ENCODE measurements at places on chromosomes 12 and 14.

DNA sequence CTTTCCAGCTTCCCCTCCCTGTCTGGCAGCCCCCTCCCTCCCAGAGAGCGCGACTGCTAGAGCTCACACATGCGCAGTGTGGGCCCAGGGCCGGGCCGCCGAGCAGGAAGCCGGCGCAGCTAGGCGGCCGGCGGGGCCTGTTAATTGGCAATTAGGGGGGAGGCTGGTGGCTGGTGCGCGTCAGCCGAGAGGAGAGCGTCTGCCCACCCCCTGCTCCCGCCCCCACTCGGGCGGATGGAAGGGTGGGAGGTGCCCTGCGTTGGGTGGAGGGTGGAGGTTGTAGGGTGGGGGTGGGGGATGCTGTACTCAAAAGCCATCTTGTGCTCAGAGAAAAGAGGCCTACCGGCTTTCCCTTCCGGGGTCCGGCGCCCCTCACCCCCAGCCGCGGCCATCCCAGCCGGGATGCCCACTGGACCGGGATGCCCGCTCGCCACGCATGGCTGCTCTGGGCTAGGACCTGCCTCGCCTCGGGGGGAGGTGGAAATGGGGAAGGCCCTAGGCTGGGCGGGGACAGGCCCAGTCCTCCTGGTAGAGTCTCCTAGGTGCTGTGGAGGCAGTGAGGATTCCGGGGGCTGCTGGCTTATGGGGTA lies 9.2 kb downstream of the HOXC8 start:
- DNase-seq: peak; percentile 96

GRCh38 chr12:114504311-114504710 lies 98.4 kb upstream of the TBX5 start:
- no peak for DNase-seq

GRCh38 chr12:49824895-49825294 lies 3.3 kb downstream of the NCKAP5L start:
- DNase-seq: no peak

DNA sequence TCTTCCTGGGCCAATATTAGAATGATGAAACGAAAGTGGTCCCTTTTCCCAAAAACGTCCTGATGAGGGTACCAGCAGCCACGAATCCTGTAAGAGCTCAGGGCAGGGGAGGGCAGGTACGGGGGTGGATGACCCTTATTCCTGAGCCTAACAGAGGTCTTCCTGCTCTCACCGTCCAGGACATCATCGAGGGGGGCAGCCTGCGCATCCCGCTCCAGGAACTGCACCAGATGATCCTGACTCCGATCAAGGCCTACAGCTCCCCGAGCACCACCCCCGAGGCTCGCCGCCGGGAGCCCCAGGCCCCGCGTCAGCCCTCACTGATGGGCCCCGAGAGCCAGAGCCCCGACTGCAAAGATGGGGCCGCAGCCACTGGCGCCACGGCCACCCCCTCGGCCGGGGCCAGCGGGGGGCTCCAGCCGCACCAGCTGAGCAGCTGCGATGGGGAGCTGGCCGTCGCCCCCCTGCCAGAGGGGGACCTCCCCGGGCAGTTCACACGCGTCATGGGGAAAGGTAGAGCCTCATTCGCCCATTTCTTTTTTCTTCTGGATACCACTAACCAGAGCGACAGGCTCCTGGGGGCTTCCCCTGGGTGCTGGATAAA lies 142.5 kb downstream of the GCH1 start:
- no peak for DNase-seq

GRCh38 chr12:67411562-67411961 lies 142.4 kb downstream of the CAND1 start:
- DNase-seq: no peak

DNA sequence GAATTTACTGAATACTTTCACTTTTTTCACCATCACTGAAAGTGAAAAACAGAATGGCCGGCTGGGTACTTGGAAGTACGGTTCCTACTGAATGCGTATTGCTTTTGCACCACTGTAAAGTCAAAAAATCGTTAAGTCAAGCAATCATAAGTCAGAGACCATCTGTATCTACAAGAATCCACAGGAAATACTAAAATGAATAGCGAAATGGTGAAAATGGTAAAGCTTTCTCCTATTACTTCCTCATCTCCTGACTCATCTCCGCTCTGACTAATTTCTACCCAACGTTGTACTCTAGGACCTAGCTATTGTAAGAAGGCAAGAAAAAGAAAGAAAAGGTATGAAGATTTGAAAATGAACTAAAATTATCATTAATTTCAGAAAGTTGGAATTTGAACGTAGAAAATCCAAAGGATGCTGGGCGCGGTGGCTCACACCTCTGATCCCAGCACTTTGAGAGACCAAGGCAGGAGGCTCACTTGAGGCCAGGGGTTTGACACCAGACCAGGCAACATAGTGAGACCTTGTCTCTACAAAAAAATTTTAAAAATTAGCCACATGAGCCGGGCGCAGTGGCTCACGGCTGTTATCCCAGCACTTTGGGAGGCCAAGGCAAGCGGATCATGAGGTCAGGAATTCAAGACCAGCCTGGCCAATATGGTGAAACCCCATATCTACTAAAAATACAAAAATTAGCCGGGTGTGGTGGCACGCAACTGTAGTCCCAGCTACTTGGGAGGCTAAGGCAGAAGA lies 5.3 kb upstream of the CDCA4 start:
- DNase-seq: no peak

DNA sequence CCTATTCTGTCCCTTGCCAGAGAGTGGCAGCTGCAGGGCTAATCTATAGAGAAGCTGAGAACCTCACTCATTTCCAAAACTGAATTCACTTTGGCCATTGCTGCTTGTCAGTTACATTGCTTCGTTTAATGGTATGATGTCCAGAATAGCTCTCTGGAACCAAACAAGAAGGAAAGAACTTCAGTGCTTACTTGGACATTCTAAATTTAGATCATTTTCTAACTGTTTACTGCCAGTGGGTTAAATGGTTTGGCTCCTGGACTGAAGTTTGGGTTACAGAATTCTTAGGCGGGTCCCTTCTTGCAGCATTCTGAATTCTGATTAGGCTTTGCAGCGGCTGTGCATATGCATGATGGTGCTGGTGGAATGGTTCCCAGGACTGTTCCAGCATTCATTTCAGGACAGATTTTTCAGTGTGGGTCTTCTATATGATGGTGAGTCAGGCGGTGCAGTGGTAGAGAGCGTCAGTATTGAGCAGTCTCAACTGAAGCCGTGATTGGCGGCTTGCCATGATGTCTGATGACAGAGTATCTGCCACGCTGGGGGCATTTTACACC lies 148.7 kb downstream of the DYRK2 start:
- DNase-seq: peak; percentile 38

DNA sequence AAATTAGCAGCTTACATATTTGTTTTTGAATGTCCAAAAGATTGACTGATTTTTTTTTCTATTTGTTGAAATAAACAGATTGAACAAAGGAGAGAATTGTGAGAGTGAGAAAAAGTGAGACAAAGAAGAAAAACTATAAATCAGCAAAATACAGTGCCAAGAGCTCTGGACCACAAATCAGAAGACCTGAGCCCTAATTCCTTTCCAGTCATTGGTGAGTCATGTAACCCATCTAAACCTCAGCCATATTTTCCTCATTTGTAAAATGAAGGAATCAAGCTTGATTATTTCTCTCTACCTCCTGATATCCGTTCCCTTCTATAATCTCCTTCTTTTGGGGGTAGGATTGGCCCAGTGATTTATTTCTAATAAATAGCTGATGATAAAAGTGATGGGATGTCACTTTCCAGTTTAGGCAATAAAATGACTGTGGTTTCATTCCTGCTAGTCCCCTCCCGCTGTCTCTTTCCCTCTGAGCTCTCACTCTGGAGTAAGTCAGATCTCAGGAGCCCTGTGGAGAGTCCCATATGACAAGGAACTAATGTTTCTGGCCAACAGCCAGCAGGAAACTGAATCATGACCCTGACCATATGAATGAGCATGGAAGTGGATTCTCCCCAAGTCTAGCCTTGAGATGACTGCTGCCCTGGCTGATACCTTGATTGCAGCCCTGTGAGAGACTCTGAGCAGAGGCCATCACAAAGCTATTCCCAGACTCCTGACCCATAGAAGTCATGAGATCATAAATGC lies 218.9 kb downstream of the ACSS3 start:
- DNase-seq: no peak

DNA sequence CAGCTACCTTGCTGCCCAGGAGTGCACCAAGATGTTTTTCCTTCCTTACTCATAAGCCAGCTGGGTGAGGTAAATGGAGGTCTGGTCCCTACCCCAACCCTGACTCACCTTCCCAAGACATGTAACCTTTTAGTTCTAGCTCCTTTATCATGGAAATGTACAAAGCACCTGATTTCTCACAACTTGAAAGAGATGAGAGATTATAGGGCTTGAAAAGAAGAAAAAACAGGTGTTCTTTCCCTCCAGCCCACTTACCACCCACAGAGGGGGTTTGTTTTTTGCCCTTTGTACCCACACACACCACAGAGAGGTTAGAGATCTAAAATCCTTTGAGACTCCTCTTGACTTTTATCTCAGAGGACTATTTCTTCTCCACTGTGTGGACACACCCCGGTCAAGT lies 21.1 kb downstream of the PLXNC1 start:
- no peak for DNase-seq

GRCh38 chr14:67241411-67242167 lies at the start of gene PALS1:
Gene PALS1, plus strand, starts transcription at chr14:67241435. Its CDS starts 37,736 bp downstream, at chr14:67279171.
- no peak for DNase-seq

- DNase-seq: no peak
Observed at GRCh38 chr12:58117201-58117600, 175.8 kb downstream of the ATP23 start.

DNA sequence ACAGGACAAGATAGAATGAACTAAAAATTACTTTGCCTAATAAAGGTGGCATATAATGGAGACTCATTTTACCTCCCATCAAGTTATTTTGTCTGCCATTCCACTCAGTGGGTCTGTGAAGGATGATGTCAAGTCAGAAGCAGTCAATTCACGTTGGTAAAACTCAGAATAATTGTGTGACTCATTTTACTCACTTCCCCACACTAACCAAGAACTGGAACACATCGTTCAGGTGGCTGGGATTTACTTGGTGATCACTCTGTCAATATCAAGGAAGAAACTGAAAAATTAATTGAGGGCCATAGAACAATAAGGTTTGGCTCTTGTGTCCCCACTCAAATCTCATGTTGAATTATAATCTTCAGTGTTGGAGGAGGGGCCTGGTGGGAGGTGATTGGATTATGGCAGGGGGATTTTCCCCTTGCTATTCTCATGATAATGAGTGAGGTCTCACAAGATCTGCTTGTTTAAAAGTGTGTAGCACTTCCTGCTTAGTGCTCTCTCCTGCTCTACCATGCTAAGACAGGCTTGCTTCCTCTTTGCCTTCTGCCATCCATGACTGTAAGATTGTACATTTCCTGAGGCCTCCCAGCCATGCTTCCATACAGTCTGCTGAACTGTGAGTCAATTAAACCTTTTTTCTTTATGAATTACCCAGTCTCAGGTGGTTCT lies 35.7 kb upstream of the GTF2A1 start:
- DNase-seq: no peak

- no peak for DNase-seq
Observed at GRCh38 chr12:46265102-46265501, 3.7 kb downstream of the SLC38A1 start.

DNA sequence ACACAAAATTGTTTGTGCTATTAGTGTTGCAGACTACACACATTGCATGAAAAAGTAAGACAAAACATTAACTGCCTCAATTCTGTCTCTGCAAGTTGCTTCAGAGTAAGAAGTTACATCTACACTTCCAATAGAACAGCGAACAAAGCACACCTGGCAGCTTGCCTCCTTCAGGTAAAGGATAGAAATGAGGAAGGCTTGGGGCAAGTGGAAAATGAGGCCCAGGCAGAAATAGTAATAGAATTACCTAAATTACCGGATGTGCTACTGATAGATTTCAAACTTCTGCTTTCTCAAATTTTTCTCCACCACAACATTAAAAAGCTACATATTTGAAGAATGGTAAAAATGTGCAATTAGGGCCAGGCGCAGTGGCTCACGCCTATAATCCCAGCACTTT lies 37.7 kb downstream of the CCDC175 start:
- no peak for DNase-seq

DNA sequence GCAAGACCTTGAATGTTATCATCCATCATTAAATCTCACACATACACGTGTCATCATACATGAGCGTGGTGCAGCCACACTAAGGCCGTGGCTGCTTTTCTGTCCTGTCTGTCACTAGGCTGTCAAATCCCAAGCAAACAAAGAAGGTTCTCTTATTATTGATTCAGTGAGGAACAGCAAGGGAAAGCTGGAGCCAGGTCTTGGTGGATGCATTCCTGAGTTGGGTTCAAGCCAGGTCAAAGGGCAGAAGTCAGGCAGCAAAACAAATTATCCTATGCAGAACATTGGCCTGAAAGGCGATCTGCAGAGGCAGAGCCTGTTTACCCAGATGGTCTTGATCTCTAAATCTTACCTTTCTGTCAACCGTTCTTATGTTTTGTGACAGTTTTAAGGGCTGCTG lies 252.3 kb downstream of the NEDD1 start:
- no peak for DNase-seq

GRCh38 chr12:30753233-30753632 lies 1.5 kb downstream of the CAPRIN2 start:
- DNase-seq: peak; percentile 31

- DNase-seq: no peak
Observed at GRCh38 chr14:100874051-100874410, 29.5 kb downstream of the RTL1 start.

DNA sequence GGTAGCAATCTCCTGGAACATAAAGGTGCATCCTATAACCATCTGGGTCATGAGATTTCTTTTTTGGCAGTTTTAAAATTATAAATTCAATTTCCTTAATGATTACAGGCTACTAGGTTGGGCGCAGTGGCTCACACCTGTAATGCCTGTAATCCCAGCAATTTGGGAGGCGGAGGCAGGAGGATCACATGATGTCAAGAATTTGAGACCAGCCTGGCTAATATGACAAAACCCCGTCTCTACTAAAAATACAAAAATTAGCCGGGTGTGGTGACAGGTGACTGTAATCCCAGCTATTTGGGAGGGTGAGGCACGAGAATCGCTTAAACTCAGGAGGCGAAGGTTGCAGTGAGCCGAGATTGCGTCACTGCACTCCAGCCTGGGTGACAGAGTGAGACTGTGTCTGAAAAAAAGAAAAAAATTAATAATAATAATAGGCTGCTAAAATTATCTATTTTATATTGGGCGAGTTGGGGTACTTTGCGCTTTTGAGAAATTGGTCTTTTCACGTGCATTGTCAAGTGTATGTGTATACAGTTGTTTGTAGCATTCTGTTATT lies 17.2 kb upstream of the ARF6 start:
- DNase-seq: no peak

All from left hindlimb (tissue), 1 donor.